ENCODE measurements at places on chromosomes 7 and 10. TPM values are rescaled to one million over a fixed set of nuclear protein-coding genes. Genes with fewer than 3 reads are reported as not detected.

Gene MRM2
- 20.3 TPM for total RNA-seq

Gene GIMAP1
- total RNA-seq = 13.0 TPM

Gene UBE2D1
- total RNA-seq = 11.5 TPM

Gene ENTPD1
- total RNA-seq = 32.4 TPM

Gene DMTF1
- 42.2 TPM for total RNA-seq

Gene RAB11FIP2
- total RNA-seq = 39.4 TPM

Gene COL1A2
- 227 TPM for total RNA-seq

Gene NUDT13
- 2.9 TPM for total RNA-seq

Gene ANKRD1
- not detected for total RNA-seq

GRCh38 chr7:76257973-76258372 lies 44.5 kb upstream of the HSPB1 start:
- peaks cover 6% of the 10 kb centered on the region for H3K4me1 ChIP-seq
- no peaks in the 10 kb centered on the region for H3K27me3 ChIP-seq
- H3K4me3 ChIP-seq = no peak overlapping the region
- no peaks in the 10 kb centered on the region for H3K36me3 ChIP-seq
- DNase-seq = no peak

- H3K27ac ChIP-seq = peak overlapping the region; percentile 96
- DNase-seq = no peak
- peak overlapping the region; percentile 95 for H3K4me3 ChIP-seq
- H3K27me3 ChIP-seq = no peaks in the 10 kb centered on the region
These were observed 1.3 kb downstream of the CUL1 start for GRCh38 chr7:148699782-148700629.

GRCh38 chr7:54349229-54349628 lies 192.9 kb upstream of the VSTM2A start:
- H3K36me3 ChIP-seq = no peaks in the 10 kb centered on the region
- H3K27ac ChIP-seq = no peak overlapping the region
- H3K27me3 ChIP-seq = no peaks in the 10 kb centered on the region

- H3K27me3 ChIP-seq = no peaks in the 10 kb centered on the region
- no peaks in the 10 kb centered on the region for H3K36me3 ChIP-seq
- no peak for DNase-seq
- no peak overlapping the region for H3K4me3 ChIP-seq
- no peaks in the 10 kb centered on the region for H3K4me1 ChIP-seq
- no peak overlapping the region for H3K27ac ChIP-seq
These were observed 3.8 kb downstream of the NEBL start for GRCh38 chr10:20893297-20893696.

- no peaks in the 10 kb centered on the region for H3K4me1 ChIP-seq
- H3K27me3 ChIP-seq = no peaks in the 10 kb centered on the region
- no peaks in the 10 kb centered on the region for H3K36me3 ChIP-seq
- H3K4me3 ChIP-seq = no peak overlapping the region
These were observed 89.9 kb downstream of the ADCY1 start for GRCh38 chr7:45663965-45664633.

DNA sequence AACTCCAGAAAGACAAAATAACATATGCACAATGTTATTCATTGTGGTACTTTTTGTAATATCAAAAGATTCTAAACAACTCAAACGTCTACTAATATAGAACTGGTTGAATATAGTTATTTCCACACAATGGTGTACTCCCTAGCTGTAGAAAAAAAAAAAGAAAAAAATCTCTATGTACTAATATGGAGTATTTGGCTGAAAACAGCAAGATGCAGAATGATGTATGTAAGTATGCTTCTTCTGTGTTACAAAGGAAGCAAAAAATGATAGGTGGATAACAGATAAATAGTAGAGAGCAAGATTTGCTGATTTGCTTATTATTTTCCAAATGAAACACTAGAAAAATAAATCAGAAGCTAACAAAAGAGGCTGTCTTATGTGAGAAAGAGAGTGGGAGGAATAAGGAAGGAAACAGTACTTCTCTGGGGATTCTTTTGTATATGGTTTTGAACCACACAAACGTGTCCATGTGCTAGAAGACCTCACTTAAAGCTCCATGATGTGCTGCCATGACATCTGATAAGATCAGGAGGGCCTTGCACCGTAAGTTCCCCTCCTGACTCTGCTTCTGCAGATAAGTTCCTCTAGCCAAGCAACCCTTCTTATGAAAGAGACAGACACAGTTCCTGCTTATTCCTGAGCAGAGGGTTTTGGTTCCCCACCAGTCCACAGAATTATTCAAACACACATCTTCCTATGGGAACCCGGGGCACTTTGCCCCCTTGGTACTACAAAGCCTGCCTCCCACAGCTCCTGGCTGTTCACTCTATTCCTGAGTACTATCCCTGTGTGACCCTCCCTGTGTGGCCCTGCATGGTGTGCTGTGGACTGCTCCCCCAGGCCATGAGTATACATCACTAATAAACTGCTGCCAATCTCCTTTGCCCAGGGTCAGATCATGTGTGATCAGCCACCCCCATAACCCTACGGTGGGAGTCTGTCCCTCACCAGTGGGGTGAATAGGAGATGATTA lies 159.1 kb downstream of the CCDC71L start:
- no peaks in the 10 kb centered on the region for H3K4me1 ChIP-seq
- H3K27ac ChIP-seq = no peak overlapping the region
- H3K27me3 ChIP-seq = no peaks in the 10 kb centered on the region
- DNase-seq = no peak
- no peaks in the 10 kb centered on the region for H3K36me3 ChIP-seq

DNA sequence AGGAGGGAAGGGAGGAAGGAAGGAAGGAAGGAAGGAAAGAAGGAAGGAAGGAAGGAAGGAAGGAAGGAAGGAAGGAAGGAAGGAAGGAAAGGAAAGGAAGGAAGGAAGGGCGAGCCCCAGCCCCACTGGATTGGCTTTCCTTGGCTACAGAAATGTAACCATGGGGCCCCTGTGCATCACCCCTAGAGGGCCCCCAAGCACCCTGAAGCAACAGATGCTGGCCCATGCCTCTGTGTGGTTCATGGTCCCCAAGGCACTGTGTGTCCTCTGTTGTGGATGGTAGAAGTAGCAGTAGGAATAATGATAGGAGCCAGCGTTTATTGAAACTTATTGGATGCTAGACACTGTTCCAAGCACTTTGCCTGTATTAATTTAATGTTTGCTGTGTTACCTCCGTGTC lies 116.6 kb upstream of the MACROH2A2 start:
- H3K36me3 ChIP-seq = no peaks in the 10 kb centered on the region
- H3K4me3 ChIP-seq = no peak overlapping the region
- no peaks in the 10 kb centered on the region for H3K27me3 ChIP-seq
- no peaks in the 10 kb centered on the region for H3K4me1 ChIP-seq
- no peak for DNase-seq

GRCh38 chr10:119331061-119331460 lies 123.7 kb downstream of the GRK5 start:
- peak overlapping the region; percentile 10 for H3K27ac ChIP-seq
- peaks cover 18% of the 10 kb centered on the region for H3K36me3 ChIP-seq
- no peak for DNase-seq
- H3K4me1 ChIP-seq = peaks cover 27% of the 10 kb centered on the region
- H3K4me3 ChIP-seq = no peak overlapping the region

DNA sequence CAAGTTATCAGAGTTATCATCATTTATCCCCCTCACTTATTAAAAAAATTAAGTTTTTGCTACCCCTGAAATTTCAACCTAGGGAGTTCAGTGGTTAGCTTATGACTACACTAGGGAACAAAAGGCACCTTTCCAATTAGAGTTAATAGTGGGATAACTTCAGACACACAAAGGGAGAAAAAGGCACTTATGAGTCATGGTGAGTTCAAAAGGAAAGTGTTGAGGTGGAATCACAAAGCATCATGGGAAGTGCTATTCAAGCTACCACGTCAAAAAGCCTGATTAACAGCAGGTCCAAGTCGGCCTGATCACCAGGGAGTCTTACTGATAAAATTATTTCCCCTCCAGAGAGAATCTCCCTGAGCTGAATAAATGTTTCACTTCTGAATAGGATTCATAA lies 165.7 kb downstream of the C7orf25 start:
- H3K4me1 ChIP-seq = no peaks in the 10 kb centered on the region
- H3K27ac ChIP-seq = peak overlapping the region; percentile 35
- DNase-seq = no peak
- H3K4me3 ChIP-seq = no peak overlapping the region
- H3K36me3 ChIP-seq = no peaks in the 10 kb centered on the region
- no peaks in the 10 kb centered on the region for H3K27me3 ChIP-seq

DNA sequence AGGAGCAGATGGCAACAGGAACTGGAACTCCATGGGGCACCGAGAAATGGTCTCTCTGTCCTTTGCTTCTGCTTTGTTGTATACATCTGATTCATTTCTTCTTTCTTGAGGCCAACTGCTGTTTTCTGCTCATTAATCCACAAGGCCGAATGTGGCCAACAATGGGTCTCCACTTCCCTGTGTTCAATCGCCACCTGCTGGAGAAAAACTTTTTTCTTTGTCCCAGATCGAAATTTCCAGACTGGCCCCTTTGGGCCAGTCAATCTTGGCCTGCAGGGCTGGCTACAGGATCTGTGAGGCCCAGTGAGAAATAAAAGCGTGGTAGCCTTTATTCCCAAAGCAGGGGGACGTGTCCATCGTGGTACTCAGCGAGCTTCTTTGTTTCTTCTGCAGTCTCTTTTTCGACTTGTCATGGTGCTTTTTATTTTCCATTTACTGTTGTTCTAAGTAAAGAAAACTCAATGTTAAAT lies 58.8 kb downstream of the PARP12 start:
- H3K4me1 ChIP-seq = no peaks in the 10 kb centered on the region
- H3K27me3 ChIP-seq = no peaks in the 10 kb centered on the region
- H3K27ac ChIP-seq = no peak overlapping the region
- H3K4me3 ChIP-seq = no peak overlapping the region

- H3K27ac ChIP-seq = no peak overlapping the region
- DNase-seq = no peak
- H3K36me3 ChIP-seq = no peaks in the 10 kb centered on the region
- no peaks in the 10 kb centered on the region for H3K4me1 ChIP-seq
- H3K27me3 ChIP-seq = no peaks in the 10 kb centered on the region
These were observed 57.1 kb upstream of the VSTM2A start for GRCh38 chr7:54485044-54485443.

- no peak overlapping the region for H3K27ac ChIP-seq
- no peak for DNase-seq
- H3K36me3 ChIP-seq = peaks cover 36% of the 10 kb centered on the region
These were observed 7.3 kb upstream of the TAF3 start for GRCh38 chr10:7811000-7811399.

DNA sequence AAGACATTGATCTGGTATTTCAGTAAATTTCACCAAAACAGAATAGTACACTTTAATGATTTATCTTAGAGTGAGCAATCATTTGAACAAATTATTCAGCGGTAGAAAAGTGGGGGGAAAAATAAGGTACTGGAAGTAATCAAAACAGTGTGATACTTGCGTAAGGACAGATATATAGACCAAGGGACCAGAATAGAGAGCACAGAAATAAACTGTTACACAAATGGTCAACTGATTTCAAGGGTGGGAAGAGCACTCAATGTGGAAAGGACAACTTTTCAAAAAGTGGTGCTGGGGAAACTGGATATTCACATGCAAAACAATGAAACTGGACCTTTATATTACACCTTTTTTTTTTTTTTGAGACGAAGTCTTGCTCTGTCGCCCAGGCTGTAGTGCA lies 119.9 kb downstream of the NRBF2 start:
- H3K27me3 ChIP-seq = no peaks in the 10 kb centered on the region
- peaks cover 59% of the 10 kb centered on the region for H3K4me1 ChIP-seq
- no peak for DNase-seq

- H3K36me3 ChIP-seq = no peaks in the 10 kb centered on the region
- no peaks in the 10 kb centered on the region for H3K27me3 ChIP-seq
- no peak overlapping the region for H3K27ac ChIP-seq
- no peaks in the 10 kb centered on the region for H3K4me1 ChIP-seq
- no peak overlapping the region for H3K4me3 ChIP-seq
- DNase-seq = no peak
These were observed 143.2 kb upstream of the C7orf33 start for GRCh38 chr7:148447221-148447849.

DNA sequence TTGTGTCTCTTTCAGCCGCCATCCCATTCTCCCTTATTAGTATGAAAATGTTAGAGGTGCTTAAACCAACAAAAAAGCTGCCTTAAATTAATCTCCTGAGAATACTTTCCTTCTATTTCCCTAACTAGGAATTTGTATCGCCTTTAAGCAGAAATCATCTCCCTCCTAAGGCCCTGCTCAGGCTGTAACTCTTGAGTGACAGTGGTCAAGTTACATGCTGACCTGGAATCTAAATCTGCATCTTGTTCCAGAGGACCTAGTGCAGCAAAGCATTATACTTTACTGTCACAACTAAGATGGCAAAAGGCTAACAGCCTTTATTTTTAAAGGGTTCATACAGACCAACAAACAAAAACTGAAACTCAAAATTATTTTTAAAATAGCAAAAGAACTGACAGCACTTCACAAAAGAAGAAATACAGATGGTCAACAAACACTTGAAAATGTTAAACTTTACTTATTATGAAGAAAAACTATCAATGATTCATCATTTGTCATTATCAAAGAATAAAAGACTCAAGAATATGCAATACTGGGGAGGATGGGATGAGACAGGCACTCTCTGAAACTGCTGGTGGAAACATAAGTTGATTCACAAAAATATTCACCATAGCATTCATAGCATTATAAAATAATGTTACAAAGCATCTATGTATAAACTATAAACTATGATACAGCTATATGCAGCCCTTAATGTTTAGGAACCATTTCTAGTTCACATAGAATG lies 11.0 kb downstream of the CYREN start:
- peaks cover 6% of the 10 kb centered on the region for H3K36me3 ChIP-seq
- H3K4me3 ChIP-seq = no peak overlapping the region
- DNase-seq = no peak
- H3K27ac ChIP-seq = peak overlapping the region; percentile 66
- H3K27me3 ChIP-seq = no peaks in the 10 kb centered on the region
- H3K4me1 ChIP-seq = peaks cover 37% of the 10 kb centered on the region

- no peak for DNase-seq
- H3K27me3 ChIP-seq = no peaks in the 10 kb centered on the region
- no peaks in the 10 kb centered on the region for H3K4me1 ChIP-seq
- peaks cover 8% of the 10 kb centered on the region for H3K36me3 ChIP-seq
- no peak overlapping the region for H3K4me3 ChIP-seq
These were observed 93.8 kb downstream of the ADK start for GRCh38 chr10:74244807-74245206.

GRCh38 chr10:132096223-132096622 lies 30.5 kb downstream of the JAKMIP3 start:
- H3K36me3 ChIP-seq = no peaks in the 10 kb centered on the region
- no peak for DNase-seq
- H3K27ac ChIP-seq = no peak overlapping the region
- H3K4me1 ChIP-seq = peaks cover 3% of the 10 kb centered on the region
- H3K4me3 ChIP-seq = no peak overlapping the region

DNA sequence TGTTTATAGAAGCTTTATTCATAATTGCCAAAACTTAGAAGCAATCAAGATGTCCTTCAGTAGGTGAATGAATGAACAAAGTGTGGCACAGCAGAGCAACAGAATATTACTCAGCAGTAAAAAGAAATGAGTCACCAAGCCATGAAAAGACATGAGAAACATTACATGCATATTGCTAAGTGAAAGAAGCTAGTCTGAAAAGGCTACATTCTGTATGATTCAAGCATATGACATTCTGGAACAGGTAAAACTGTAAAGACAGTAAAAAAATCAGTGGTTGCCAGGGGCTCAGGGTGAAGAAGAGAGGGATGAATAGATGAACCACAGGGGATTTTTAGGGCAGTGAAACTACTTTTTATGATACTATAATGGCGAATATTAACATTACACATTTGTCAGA lies 80.9 kb upstream of the APBB1IP start:
- no peaks in the 10 kb centered on the region for H3K4me1 ChIP-seq
- no peak overlapping the region for H3K27ac ChIP-seq
- no peak overlapping the region for H3K4me3 ChIP-seq
- no peaks in the 10 kb centered on the region for H3K36me3 ChIP-seq

All from esophagus muscularis mucosa (tissue), 4 donors.